ENCODE measurements at places on chromosomes 2 and 18.

DNA sequence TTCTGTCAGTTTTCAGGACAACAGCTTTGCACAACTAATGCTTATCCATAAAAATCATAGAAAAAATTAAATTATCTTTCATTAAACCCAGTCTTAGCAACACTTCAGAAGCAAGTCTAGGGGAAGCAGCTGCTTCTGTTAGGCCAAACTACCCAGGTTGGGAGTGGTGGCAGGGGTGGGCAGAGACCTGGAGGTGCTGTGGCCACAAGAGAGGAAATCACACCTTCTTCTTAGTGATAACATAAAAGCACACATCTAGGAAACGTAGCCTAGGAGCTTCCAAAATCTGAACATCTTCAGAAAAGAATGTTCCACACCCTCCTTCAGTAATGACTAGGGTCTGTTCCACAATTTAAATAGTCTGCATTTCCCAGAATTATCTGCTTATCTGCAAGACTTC, 32.3 kb upstream of the FRZB start:
- DNase-seq: no peak

DNA sequence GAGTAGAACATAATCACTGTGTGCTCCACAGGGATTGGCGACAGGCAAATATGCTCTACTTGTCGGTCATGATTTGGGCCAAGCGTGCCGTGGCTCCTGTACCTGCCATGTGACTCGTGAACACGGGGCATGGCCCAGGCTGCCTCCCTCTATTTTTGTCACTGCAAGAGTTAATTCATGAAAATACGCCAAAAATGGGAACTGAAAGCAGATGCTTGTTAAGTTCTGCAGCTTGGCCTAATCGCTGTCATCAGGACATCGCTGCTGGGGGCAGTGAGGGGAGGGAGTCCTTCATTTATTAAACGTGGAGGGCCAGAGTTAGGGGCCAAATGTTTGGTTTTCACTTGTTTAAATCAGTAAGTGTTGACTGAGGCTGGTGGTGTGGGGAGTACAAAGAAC, 177.8 kb downstream of the BCL2 start:
- DNase-seq: no peak

DNA sequence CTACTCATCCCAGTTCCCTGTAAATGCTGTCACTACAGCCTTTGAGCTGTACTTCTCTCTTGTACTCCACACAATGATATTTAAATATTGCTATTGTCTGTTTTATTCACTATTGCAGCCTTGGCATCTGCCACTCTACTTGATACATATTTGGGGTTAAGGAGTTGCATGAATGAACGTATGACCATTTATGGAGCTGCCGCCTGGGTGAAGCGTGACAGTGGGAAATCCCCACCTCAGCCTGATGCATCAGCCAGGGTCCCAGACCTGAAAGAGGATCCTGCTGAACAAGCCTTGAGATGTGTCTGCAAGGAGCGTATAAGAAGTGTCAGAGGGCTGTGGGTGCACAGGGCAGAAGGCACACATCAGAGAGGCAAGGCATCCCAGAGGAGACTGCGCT, 39.1 kb downstream of the MRPL35 start:
- peak; percentile 27 for DNase-seq

DNA sequence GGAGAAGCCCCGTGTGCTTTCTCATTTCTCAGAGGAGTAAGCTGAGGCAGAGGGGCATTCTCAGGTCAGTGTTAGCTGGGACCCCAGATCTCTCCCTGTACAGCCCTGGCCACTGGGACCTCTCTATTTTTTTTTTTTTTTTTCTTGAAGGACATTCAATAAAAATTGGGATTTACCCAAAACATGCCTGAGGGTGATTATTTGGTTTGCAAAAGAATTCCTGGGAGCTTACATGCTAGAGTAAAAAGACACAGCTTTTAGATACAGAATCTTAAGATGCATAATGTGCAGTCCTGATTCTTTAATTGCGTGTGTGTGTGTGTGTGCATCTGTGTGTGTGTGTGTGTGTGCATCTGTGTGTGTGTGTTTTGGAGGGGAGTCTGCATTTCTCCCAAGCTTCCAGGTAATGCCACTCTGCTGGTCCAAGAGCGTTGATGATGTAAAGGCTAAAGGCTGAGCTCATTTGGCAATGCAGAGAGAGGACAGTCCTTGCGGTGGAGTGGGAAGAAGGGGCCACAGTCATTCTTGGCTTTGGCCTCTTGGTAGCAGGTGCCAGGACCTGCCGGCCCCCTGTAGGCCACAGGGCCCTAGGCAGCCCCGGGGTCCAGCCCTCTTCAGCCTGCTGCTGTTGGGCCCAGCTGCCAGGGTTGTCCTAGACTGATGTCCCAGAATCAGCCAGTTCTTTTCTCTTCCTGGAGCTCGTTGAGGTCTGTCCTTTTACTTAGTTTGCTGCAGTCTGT, 74.1 kb upstream of the MCFD2 start:
- DNase-seq: no peak

DNA sequence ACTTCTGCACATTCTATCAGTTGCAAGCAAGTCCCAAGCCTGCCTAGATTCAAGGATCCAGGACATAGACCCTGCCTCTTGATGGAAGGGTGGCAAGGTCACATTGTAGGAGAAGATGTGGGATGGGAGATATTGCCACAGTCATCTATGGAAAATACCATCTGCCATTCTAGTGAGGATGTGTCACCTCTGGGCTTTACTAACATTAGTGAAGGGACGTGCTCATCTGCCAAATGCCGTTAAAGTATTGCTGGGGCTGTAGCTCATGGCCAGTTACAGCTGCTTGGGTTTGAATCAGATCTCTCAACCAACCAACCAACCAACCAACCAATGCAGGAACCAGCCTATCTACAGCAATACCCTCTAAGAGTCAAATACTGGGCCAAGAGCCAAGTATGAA, 49.0 kb downstream of the E2F6 start:
- DNase-seq: no peak

- no peak for DNase-seq
Measured at GRCh38 chr2:7225848-7226247, 308.6 kb downstream of the RNF144A start.

GRCh38 chr18:5107988-5108387, 89.1 kb downstream of the AKAIN1 start:
- no peak for DNase-seq

Measured in stimulated activated CD4-positive, alpha-beta T cell treated with anti-CD3 and anti-CD28 coated beads, Interleukin-15, amount 100 ng/mL, for 48 hours (primary cell).